Activated CD4-positive, alpha-beta memory T cell treated with anti-CD3 and anti-CD28 coated beads, Interleukin-2, amount 10 ng/mL, durations not matched to agents 7 days and 5 days (primary cell): ENCODE measurements at places on chromosomes 16 and 17. TPM values are rescaled to one million over a fixed set of nuclear protein-coding genes. Genes with fewer than 3 reads are reported as not detected.

- peaks cover 2% of the 10 kb centered on the region for H3K27me3 ChIP-seq
- no peak overlapping the region for H3K27ac ChIP-seq
- H3K4me3 ChIP-seq = no peak overlapping the region
- no peaks in the 10 kb centered on the region for H3K4me1 ChIP-seq
- no peaks in the 10 kb centered on the region for H3K36me3 ChIP-seq
Observed at GRCh38 chr16:68800257-68800875, 43.0 kb upstream of the TANGO6 start.

DNA sequence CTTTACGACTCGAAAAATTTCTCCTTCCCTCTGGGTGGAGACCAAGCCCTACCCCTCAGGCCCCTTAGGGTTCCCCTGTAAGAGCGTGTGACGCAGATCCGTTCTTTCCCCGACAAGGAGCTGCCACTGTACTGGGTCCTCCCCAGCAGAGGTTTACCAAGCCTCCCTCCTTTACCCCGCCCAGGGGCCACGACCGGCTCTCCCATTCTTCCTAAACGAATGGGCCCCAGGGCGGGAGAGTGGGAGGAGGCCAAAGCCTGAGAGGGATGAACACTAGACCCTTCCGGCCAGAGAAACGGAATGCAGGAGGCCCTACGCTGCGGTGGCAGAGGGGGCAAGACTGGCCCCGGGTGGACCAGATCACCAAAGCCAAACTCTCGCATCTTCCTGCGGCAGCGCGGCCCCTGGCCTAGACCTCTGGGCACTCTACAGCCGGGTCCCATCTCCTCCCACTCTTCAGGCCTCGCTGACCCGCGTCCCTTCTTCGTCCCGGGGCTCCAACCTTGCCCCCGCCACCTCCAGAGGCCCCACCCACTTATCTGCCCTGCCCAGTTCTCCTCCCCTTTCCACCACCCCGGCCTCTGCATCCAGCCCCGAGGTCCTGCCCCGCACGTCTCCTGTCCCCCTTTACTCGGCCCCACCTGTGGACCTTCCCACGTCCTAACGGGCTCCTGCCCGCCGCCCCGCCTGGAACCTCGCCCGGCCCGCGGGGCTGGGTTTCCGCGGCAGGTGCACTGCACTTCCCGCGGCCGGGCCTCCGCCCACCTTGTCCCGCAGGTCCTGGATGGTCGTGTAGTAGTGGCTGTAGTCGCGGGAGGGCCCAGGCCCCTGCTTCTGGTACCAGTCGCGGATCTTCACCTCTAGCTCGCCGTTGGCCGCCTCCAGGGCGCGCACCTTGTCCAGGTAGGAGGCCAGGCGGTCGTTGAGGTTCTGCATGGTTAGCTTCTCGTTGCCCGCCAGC lies 765 bp downstream of the KRT19 start:
- H3K27ac ChIP-seq = no peak overlapping the region
- peaks cover 48% of the 10 kb centered on the region for H3K27me3 ChIP-seq
- no peaks in the 10 kb centered on the region for H3K36me3 ChIP-seq
- no peak for DNase-seq
- H3K4me3 ChIP-seq = no peak overlapping the region

DNA sequence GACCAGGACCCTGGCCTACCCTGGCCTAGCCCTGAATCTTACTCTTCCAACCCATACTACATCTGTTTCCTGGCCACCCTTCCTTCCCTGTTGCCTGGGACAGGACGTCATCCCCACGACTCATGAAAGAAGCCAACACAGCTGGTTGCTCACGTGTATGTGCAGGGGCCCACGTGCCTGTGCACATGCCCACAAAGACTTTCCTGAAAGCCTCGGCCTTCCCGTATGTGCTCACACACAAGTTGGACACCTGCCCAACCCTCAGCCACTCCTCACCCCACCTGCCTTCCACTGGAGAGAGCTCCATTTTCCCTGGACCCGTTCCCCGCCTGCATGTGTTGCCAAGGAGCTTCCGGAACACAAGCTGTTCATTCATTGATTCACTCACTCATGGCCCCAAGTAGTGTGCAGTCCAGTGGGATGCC lies 7.0 kb downstream of the PLXDC1 start:
- H3K36me3 ChIP-seq = no peaks in the 10 kb centered on the region
- H3K4me3 ChIP-seq = no peak overlapping the region
- DNase-seq = no peak
- no peak overlapping the region for H3K27ac ChIP-seq

IL17C gene
- 0.23 TPM for total RNA-seq

- DNase-seq = peak; percentile 83
- peak overlapping the region; percentile 99 for H3K27ac ChIP-seq
- H3K4me3 ChIP-seq = peak overlapping the region; percentile 84
- peaks cover 43% of the 10 kb centered on the region for H3K36me3 ChIP-seq
- no peaks in the 10 kb centered on the region for H3K27me3 ChIP-seq
Observed at GRCh38 chr16:17369421-17370222, 101.1 kb downstream of the XYLT1 start.

DNA sequence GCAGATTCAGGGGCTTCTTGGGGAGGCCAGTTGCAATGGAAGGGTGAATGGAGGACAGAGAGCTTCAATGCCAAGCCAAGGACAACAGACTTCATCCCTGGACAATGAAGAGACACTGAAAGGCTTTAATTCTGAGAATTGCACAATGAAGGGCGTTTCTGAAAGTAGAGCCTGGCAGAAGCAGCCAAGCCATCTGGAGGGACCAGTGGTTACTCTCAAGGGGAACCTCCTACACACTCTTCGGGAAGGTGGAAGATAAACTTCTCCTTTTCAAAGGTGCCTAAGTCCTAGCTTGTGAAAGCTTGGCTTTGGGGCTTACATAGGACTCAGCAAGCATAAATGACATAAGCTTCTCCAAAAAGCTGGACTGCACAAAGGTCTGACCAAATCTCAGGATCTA lies 6.2 kb upstream of the CES1 start:
- H3K36me3 ChIP-seq = no peaks in the 10 kb centered on the region
- no peak for DNase-seq
- H3K4me3 ChIP-seq = no peak overlapping the region

GRCh38 chr17:47741109-47741792 lies 8.2 kb downstream of the TBX21 start:
- DNase-seq = peak; percentile 52
- peak overlapping the region; percentile 85 for H3K27ac ChIP-seq
- H3K36me3 ChIP-seq = peaks cover 66% of the 10 kb centered on the region
- H3K4me1 ChIP-seq = peaks cover 63% of the 10 kb centered on the region
- H3K4me3 ChIP-seq = peak overlapping the region; percentile 64

GRCh38 chr16:68685685-68686478 lies 40.8 kb downstream of the CDH3 start:
- H3K27me3 ChIP-seq = no peaks in the 10 kb centered on the region
- H3K36me3 ChIP-seq = no peaks in the 10 kb centered on the region
- no peak for DNase-seq

FLII gene
- total RNA-seq = 336 TPM

DNA sequence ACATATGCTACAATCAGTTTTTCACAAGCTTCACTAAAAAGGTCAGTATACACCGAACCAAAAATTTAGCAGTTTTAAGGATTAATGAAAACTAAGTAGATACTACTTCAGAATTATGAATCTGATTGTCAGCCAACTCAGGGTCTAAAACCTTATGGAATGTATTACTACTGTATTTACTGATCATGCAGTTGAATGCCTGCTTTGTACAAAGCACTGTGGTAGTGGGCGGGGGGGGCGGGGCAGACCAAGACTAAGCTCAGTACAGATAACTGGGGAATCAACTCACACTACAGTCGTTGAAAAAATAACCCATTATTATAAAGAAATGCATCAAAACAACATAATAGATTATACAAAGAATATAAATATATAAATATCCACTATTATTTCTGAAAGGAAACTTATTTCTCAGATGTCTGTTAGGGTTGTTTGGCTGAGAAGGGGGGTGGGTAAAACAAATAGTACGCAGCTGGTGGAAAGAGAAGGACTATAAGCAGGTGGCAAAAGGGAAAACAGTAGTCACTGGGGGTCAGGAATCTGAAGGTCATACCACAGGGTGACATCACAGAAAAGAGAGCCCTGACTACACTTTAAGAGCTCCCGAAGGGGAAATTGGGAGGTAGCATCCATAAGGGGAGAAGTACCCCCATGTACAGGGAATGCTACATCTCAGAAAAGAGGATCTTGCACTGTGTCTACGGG lies 109.4 kb upstream of the AXIN2 start:
- no peak overlapping the region for H3K27ac ChIP-seq
- H3K4me1 ChIP-seq = no peaks in the 10 kb centered on the region
- no peaks in the 10 kb centered on the region for H3K27me3 ChIP-seq

GRCh38 chr17:50280068-50280467 lies 5.8 kb downstream of the TMEM92 start:
- no peak for DNase-seq
- no peak overlapping the region for H3K27ac ChIP-seq
- peaks cover 19% of the 10 kb centered on the region for H3K36me3 ChIP-seq
- H3K27me3 ChIP-seq = peaks cover 36% of the 10 kb centered on the region

SLC12A3 gene
- not detected for total RNA-seq

- H3K4me1 ChIP-seq = peaks cover 38% of the 10 kb centered on the region
- peak overlapping the region; percentile 100 for H3K4me3 ChIP-seq
- peak overlapping the region; percentile 74 for H3K27ac ChIP-seq
- DNase-seq = peak; percentile 36
Observed at GRCh38 chr16:75566758-75567255, 628 bp downstream of the GABARAPL2 start.

TMEM204 gene
- total RNA-seq = 43.5 TPM

ATP1B2 gene
- 0.25 TPM for total RNA-seq

- peak overlapping the region; percentile 95 for H3K27ac ChIP-seq
- DNase-seq = peak; percentile 50
- peaks cover 34% of the 10 kb centered on the region for H3K36me3 ChIP-seq
- peaks cover 68% of the 10 kb centered on the region for H3K4me1 ChIP-seq
Observed at GRCh38 chr17:3639981-3640596, 3.5 kb downstream of the CTNS start.

NTN1 gene
- not detected for total RNA-seq

GRCh38 chr16:89736554-89736953 lies 15.2 kb downstream of the ZNF276 start:
- H3K27ac ChIP-seq = peak overlapping the region; percentile 78
- DNase-seq = no peak
- H3K36me3 ChIP-seq = peaks cover 91% of the 10 kb centered on the region
